A549 treated with GW870086 at 1 μM for 4 hours (cell line): ENCODE measurements at places on chromosomes 2 and 18. TPM values are rescaled to one million over a fixed set of nuclear protein-coding genes. Genes with fewer than 3 reads are reported as not detected.

Gene LOXHD1
- total RNA-seq = not detected in 5 replicates

Gene CIAO1
- 74.6 to 87.1 TPM (median 84.0 TPM) in 5 replicates for total RNA-seq

Gene C1QL2
- total RNA-seq = 0.18 to 0.57 TPM (median 0.34 TPM) in 5 replicates

Gene LBX2
- 1.8 to 4.3 TPM (median 3.0 TPM) in 5 replicates for total RNA-seq

Gene DSC2
- 0.65 to 1.3 TPM (median 1.1 TPM) in 5 replicates for total RNA-seq

Gene CYTIP
- total RNA-seq = not detected in 5 replicates

Gene DIPK1C
- not detected in 5 replicates for total RNA-seq

Gene RAB12
- total RNA-seq = 19.9 to 27.6 TPM (median 26.5 TPM) in 5 replicates

Gene C18orf54
- 1.6 to 3.4 TPM (median 2.6 TPM) in 5 replicates for total RNA-seq

Gene VIT
- total RNA-seq = not detected in 5 replicates

Gene RBM43
- 1.9 to 3.5 TPM (median 3.3 TPM) in 5 replicates for total RNA-seq

Gene REG3A
- total RNA-seq = not detected in 5 replicates

Gene MAB21L4
- total RNA-seq = 0.26 to 0.49 TPM (median 0.37 TPM) in 5 replicates

Gene CHRND
- not detected in 5 replicates for total RNA-seq

Gene LAMA3
- 33.0 to 51.4 TPM (median 48.7 TPM) in 5 replicates for total RNA-seq

Gene PIEZO2
- total RNA-seq = 0.58 to 1.2 TPM (median 0.66 TPM) in 5 replicates

Gene HSBP1L1
- 11.9 to 14.9 TPM (median 12.9 TPM) in 5 replicates for total RNA-seq

Gene CLEC4F
- not detected in 5 replicates for total RNA-seq

Gene IAH1
- total RNA-seq = 86.7 to 114 TPM (median 103 TPM) in 5 replicates

Gene UGT1A5
- total RNA-seq = 0.09 to 0.13 TPM in 2 of 5 replicates, not detected in the others

Gene PTPRN
- total RNA-seq = 0.95 to 1.9 TPM (median 1.5 TPM) in 5 replicates

Gene PROKR1
- 0.03 TPM in 1 of 5 replicates, not detected in the others for total RNA-seq
